ENCODE measurements at places on chromosomes 6 and 20.

DNA sequence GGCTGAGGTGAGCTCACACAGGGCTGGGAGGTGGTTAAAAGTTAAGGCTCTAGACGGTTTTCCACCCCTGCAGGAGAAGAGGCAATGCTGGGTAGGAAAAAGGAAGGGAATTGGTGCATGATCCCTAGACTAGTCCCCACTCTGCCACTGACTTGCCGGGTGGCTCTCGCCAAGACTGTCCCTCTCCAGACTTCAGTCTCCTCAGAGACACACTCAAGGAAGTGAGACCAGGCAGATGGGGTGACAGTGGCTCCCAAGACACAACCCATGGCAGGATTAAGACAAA, 13.1 kb downstream of the C20orf96 start:
- no peak for DNase-seq

GRCh38 chr6:16540804-16541752, 220.2 kb downstream of the ATXN1 start:
- DNase-seq: no peak

- DNase-seq: no peak
Observed at GRCh38 chr6:6559994-6560570, 28.4 kb upstream of the LY86 start.

DNA sequence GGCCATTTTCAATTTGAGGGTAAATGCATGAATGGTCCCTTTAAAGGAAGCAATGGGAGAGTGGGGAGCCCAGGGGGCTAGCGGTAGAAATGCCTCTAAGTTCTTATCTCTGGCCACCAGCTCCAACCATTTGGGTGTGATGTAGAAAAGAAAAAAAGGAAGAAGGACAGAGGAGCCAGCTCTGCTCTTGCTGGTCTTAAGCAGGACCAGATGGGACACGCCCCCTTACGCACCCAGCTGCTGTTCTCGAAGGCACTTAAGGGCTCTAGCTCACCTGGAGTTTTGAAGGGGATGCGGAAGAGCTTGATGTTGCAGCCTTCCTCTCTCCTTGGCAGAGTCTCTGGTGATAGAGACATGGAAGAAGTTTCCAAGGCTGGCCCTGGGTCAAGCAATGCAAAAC, 59.5 kb upstream of the RNF144B start:
- no peak for DNase-seq

DNA sequence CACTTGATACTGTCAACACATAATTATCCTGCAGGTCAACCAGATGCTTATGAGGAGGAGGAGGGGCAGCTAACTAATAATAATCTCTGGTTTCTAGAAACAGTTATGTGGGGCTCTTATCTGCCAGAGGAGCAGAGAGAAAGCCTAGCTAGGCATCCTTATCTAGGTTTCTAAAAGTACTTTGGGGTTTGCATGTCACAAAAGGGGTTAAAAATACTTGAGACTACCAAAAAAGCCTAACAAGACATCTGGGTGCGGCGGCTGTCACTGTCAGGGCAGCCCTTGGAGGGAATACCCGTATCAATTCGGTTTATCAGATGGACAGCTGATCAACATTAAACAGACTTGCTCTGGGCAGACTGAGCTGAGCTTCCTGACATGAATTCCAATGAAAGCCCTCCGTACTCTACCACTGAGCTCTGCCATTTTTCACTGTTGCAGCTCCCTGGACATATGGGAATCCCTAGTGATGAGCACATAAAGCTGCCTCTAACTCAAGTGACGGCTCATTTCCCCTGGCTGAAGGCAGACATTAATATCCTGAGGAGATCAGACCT, 166.6 kb downstream of the PDSS2 start:
- DNase-seq: no peak

DNA sequence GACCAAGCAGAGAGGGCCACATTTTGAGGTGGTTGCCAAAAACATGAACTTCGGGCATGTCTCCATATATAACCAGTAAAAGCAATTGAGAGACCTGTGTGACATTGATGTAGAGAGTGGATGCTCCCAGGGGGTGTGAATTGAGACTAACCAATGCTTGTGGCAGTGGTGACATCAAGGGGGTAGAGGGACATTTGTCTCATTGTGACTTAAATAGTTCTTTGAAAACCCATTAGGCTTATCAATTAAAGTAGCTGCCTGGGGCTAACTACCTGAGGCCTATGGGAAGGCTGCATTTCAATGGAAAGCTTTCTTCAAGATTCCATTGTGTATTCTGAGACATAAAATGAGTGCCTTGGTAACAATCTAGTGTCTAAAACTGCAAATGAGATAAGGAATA, 82.1 kb upstream of the FABP7 start:
- no peak for DNase-seq

- DNase-seq: no peak
Observed at GRCh38 chr6:118387921-118388701, 160.0 kb upstream of the PLN start.

GRCh38 chr6:66556936-66557335, 849.9 kb upstream of the EYS start:
- DNase-seq: no peak

- DNase-seq: no peak
Observed at GRCh38 chr6:119129148-119129967, 50.9 kb upstream of the FAM184A start.

DNA sequence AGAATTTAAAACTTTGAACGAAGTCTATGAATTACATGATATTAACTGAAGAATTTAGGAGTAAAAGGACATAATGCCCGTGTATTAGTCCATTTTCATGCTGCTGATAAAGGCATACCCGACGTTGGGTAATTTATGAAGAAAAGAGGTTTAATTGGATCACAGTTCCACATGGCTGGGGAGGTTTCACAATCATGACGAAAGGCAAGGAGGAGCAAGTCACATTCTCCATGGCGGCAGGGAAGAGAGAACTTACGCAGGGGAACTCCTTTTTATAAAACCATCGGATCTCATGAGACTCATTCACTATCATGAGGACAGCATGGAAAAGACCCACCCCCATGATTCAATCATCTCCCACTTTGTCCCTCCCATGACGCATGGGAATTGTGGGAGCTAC, 210.6 kb downstream of the CD83 start:
- no peak for DNase-seq

DNA sequence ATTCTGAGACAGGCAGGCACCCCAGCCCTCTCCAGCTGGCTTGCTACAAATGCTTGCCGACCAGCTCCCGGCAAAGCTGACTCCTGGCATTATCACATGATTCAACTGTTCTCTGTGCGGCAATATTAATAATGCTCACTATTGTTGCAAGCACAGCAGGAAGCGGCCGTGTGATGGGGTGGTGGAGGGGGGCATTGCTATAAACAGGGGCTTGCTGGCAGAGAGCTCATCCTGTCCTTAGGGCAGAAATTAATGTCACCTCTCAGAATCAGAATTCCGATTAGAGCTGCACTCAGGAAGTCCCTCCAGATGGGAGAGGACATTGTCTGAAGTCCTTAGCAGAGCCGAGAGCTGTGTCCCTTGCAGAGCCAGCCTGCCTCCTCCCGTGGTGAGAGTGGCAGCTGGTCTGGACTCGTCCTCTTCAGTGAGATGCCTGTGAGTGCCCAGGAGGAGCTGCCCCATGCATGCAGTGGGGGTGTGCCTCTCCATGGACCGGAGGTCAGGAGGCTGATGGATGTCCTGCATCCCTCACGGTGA, 162.5 kb downstream of the CDH4 start:
- no peak for DNase-seq

- no peak for DNase-seq
Observed at GRCh38 chr6:160956300-160957035, 35.1 kb upstream of the MAP3K4 start.

- no peak for DNase-seq
Observed at GRCh38 chr6:23013776-23014175, 444.4 kb downstream of the HDGFL1 start.

DNA sequence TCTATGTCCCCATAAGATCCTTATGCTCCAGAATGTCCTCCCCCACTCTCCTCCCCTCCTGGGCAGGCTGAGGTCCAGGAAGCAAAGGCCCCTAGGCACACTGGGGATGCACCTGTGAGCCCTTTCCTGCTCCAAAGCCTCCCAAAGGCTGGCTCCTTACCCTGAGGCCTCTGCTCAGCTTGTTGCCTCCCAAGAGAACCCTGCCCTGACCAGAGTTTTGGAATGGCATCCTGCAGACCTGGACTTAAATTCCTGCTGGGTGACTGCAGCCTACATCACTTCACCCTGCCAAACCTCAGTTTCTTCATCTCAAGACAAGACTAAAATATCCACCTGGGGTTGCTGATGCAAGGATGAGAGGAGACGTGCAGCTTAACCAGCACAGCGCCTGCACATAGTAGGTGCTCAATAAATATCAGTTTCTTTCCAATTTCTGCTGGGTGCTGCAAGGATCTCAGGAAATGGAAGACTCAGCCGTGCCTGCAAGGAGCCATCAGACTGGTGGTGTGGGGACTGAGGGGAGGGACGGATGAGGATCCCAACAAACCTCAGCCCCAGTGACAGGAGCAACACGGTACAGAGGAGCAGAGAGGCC, 2.1 kb upstream of the LBP start:
- DNase-seq: no peak

- DNase-seq: no peak
Observed at GRCh38 chr20:40651151-40651550, 37.9 kb downstream of the MAFB start.

GRCh38 chr6:44224029-44224964, 902 bp downstream of the SLC29A1 start:
- no peak for DNase-seq

DNA sequence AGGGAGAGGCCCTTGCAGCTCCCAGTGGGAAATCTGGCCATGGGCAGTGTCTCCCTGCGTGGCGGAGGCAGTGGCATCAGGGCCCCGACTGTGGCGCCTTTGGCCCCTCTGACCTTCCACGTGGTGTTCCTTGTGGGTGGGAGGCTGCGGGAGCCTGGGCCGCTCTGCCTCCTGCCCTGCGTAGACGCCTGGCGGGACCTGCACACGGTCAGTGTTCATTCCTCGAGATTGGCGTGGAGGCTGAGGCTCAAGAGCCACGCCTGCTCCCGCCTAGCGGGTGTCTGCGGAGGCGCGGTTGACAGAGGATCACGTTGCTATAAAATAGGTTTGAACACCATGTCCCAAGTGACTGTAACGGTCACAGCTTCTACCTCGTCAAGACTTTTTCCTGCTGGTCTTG, 14.0 kb downstream of the COL9A3 start:
- no peak for DNase-seq

GRCh38 chr20:22071841-22072240, 366.4 kb downstream of the PAX1 start:
- DNase-seq: no peak

DNA sequence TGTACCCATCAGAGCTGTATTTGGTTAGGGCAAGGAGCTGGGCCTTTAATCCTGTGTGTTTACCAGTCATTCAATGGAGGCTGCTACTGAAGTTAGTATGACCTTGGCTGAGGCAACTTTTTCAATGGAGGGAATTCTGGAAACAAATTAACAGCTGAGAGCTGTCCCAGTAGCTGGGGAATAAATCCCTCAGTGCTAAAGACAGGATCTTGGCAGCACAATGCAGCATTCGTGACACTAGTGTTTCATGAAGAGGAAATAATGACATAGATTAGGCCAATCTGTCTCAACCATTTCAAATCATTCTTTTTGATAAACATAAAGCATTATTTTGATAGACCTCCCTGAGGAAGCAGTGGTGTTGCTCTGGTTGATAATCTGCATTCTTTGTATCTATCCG, 42.9 kb downstream of the GRM1 start:
- DNase-seq: no peak

GRCh38 chr20:44231193-44231592, 15.9 kb upstream of the GDAP1L1 start:
- no peak for DNase-seq

DNA sequence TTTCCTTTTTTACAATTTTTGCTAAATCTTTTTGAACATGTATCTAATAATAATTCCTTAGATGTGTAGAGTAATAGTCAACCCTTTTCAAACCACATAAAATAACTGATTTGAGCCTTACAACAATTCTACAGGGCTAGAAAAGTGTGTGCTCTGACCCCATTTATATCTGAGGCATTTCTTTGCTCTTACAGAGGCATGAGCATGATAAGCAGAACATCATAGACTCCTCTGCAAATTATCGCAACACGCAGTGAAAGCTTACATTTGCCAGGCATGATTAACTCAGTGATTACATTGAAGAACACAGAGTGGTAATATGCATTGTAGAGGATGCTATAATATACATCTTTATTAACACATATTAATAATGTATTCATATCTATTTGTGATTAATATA, 120.4 kb downstream of the SIM1 start:
- DNase-seq: no peak

DNA sequence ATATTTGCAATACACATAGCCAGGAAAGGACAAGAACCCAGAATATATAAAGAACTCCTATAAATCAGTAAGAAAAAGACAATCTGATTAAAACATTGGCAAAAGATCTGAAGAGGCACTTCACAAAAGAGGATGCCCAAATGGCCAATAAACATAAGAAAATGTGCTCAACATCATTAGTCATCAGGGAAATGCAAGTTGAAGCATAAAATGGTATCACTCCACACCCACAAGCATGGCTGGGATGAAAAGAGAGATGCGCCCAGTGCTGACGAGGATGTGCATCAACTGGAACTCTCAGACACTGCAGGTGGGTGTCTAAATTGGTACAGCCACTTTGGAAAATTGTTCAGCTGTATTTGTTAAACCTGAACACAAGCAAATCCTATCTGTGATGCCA, 42.4 kb upstream of the MLN start:
- no peak for DNase-seq

DNA sequence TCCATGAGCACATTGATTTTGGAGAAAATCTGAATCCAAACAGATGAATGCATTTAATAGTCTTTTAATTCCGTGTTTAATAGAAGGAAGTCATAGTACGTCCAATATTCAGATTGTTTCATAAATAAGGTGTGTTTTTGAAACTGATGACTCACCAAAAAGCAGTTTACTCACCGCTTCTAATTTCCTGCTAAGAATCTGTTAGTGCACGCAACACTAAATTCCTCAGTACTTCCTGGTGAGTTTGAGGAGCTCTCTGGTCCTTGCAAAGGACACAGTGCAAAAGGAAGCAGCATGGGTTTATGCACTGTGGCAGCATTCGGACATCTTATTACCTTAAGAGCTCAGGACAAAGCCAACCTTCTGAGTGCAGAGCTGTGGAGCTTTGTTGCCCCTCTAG, 2.3 kb upstream of the ADGRF1 start:
- no peak for DNase-seq

DNA sequence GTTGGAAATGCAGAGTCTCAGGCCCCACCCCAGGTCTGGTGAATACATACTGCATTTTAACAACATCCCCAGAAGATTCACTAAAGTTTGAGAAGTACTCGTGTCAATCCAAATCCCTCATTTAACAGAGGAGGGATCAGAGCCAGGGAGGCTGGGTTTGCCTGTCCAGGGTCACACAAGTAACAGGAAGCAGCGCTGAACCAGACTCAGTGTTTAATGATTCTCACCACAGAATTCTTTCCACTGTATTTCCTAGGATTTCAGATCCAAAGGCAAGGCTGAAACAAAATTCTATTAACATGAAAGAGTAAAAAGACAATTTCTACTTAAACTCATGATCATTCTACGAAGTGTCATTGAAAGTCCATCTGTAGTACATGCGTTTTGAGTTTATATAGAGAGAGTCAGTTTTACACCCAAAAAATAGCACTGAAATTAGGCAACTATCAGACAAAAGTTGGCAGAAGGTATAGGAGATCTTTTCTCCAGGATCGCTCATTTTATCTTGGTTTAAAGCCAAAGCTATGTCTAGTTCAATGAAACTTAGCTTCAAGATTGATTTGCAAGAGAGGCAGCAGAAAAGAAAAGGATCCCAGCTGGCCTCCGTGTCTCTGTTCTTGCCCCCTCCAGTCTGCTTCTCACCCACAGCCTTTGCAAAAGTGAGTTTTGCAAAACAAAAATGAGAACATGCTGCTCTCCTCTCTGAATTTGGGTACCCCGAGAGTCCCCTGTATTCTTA, 6.0 kb upstream of the AGPAT4 start:
- DNase-seq: no peak
